Activated T-helper 2 cell treated with anti-CD3 and anti-CD28 coated beads, Interferon-gamma antibody, Interleukin-2, Interleukin-4, amounts not matched to agents 10 μg/mL and 5 μg/mL and 100 μg/mL, durations not matched to agents 14 hours and 24 hours and 36 hours (primary cell): ENCODE measurements at places on chromosomes 1 and 21. TPM values are rescaled to one million over a fixed set of nuclear protein-coding genes. Genes with fewer than 3 reads are reported as not detected.

DNA sequence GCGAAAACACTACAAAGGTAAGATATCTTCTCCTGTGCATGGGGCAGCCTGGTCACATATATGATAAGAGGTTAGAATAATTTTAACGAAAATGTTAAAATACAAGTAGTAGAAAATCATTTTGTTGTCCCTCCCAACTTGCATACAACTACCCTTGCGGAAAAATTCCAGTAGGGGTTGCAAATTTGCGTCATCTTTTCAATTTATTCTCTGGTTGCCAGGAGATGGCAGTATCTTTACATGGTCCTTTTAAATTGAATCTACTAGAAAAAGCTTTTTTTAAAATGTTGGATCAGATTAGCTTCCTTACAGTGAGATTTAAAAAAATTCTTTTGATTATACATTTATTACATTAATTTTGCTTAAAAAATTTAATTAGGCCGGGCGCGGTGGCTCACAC, 10.9 kb downstream of the S100PBP start:
- H3K4me3 ChIP-seq: no peak overlapping the region
- H3K36me3 ChIP-seq: peaks cover 78% of the 10 kb centered on the region
- no peak for DNase-seq

- H3K4me3 ChIP-seq: no peak overlapping the region
- no peaks in the 10 kb centered on the region for H3K4me1 ChIP-seq
- H3K27ac ChIP-seq: no peak overlapping the region
- no peak for DNase-seq
Measured at GRCh38 chr1:70948396-70949017, 99.1 kb downstream of the PTGER3 start.

DNA sequence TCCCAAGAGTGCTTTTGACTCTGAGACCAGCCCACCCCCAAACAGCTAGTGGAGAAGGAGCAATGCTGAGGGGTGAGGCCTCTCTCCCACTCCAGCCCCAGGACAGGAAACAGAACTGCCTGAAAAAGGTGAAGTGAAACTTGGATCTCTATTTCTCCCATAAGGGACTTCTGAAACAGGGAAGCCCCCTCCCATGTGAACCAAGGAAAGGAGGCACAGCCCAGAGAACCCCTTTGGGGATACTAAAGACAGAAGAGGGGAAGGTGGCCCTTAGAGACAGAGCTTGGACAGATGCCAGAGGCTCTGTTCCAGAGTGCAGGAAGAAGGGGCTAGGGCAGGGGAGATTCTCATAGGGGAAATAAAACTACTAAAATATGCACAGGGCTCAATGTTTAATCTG, 2.9 kb downstream of the TNFAIP8L2 start:
- H3K36me3 ChIP-seq: peaks cover 65% of the 10 kb centered on the region
- peaks cover 50% of the 10 kb centered on the region for H3K4me1 ChIP-seq
- DNase-seq: no peak
- H3K27me3 ChIP-seq: no peaks in the 10 kb centered on the region
- peak overlapping the region; percentile 82 for H3K27ac ChIP-seq
- peak overlapping the region; percentile 32 for H3K4me3 ChIP-seq

GRCh38 chr1:26212726-26213125, 21.3 kb upstream of the CEP85 start:
- H3K27me3 ChIP-seq: peaks cover 24% of the 10 kb centered on the region
- H3K27ac ChIP-seq: no peak overlapping the region
- H3K4me3 ChIP-seq: no peak overlapping the region
- no peaks in the 10 kb centered on the region for H3K4me1 ChIP-seq
- H3K36me3 ChIP-seq: no peaks in the 10 kb centered on the region
- no peak for DNase-seq

DNA sequence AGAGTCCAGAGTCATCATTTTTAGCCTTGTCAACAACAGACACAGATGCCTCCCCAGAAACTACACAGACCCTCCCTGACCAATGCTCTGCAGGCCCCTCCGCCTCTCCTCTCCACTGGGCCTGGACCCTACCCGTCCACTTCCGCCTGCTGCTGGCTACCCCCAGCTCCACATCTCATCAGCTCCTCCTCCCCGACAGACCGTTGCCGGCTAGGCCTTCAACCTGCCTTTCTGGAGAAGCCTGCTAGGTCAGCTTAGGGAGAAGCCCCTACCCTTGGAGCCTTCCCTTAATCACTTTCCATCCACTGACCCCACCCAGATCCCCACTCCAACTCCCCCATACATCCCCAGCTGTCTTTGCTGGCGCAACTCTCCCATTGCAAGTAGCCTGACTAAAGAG, 1.4 kb downstream of the TRIM17 start:
- peaks cover 21% of the 10 kb centered on the region for H3K27me3 ChIP-seq
- H3K4me3 ChIP-seq: peak overlapping the region; percentile 38
- peaks cover 7% of the 10 kb centered on the region for H3K36me3 ChIP-seq
- H3K4me1 ChIP-seq: peaks cover 11% of the 10 kb centered on the region

DNA sequence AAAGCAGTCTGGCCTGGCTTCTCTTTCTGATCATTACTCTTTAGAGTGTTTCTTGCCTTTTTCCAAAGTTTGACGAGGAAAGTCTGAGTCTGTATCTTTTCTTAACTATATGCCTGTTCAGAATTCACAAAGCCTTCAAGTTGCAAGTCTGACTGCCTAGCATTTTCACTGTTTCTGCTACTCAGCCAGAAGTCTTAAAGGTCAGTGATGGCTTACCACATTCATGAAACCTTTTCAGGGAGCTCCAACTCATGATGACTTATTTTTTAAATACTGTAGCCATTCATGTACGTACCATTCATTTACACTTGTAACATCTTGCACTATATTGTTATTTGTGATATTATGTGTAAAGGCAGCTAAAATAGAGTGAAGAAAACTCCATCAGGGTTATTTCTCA, 58.2 kb downstream of the TNFSF4 start:
- H3K36me3 ChIP-seq: no peaks in the 10 kb centered on the region
- peaks cover 12% of the 10 kb centered on the region for H3K27me3 ChIP-seq
- H3K4me1 ChIP-seq: peaks cover 11% of the 10 kb centered on the region
- H3K4me3 ChIP-seq: no peak overlapping the region

The TRIM67 gene
- total RNA-seq: not detected in 2 replicates

DNA sequence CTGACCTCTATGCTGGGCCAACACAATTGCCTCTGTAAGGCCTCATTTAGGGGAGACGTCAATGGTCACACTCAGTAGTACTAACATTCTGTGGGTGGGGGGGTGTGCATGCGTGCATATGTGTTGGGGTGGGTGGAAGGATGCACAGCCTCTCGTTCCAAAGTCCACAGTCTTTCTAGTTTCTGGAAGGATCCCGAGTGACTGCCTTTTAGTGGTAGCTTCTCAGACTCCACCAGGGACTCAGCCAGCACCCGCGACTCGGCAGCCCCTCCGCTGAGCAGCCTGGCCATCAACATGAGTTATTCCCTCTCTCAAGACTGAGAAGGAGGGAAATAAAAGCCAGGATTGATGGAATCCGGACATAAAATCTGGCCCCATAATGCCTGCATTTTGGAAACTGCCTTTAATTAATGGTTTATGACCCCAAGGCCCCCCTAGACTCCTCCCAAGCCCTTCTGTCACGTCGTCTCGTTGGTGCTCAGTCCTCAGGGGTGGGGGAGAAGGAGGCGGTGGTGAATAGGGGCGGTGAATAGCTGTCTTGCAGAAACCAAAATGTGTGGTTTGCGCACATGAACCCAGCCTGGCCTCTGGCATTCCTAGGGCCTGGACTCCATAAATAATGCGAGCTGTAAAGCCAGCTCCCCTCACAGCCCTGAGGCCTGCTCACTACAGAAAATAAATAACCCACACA, 65.1 kb upstream of the TMEM51 start:
- no peaks in the 10 kb centered on the region for H3K4me1 ChIP-seq
- no peaks in the 10 kb centered on the region for H3K36me3 ChIP-seq
- H3K27me3 ChIP-seq: peaks cover 4% of the 10 kb centered on the region
- no peak for DNase-seq
- H3K4me3 ChIP-seq: no peak overlapping the region
- H3K27ac ChIP-seq: no peak overlapping the region

DNA sequence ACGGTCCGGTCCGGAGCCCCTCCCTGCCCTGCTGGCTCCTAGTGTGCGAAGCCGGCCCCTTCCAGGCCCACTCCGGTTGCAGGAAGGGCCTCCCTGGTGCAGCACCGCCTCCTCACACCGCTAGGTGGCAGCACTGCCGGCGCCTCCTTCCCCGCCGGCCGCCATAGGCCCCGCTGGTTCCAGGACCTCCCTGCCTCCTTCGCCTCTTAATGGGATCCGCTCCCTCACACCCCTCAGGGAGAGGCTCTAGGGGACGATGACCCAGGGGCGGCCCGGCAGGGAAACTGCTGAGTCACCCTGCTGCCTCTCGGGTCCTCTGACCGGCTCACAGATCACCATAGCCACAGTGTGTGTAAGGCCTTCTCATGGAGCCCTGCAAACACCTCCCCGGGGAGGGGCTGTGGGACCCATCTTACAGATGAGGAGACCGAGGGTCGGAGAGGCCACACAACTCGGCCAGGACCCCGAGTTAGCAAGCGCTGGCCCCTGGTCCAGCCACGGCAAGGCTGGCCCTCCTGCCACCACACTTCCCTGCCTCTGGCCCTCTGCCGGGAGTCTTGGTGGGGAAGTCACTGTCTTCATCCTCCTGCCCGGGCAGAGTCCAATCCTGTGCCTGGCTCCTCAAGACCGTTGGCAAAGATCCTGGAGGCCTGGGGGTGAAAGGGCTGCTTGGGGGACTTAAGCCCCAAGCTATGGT, 1.6 kb upstream of the AJAP1 start:
- H3K27ac ChIP-seq: no peak overlapping the region
- DNase-seq: peak; percentile 44

GRCh38 chr1:227170361-227171166, 147.7 kb downstream of the CDC42BPA start:
- H3K4me3 ChIP-seq: no peak overlapping the region
- H3K27me3 ChIP-seq: peaks cover 6% of the 10 kb centered on the region
- no peaks in the 10 kb centered on the region for H3K36me3 ChIP-seq
- no peaks in the 10 kb centered on the region for H3K4me1 ChIP-seq
- DNase-seq: no peak
- H3K27ac ChIP-seq: no peak overlapping the region

DNA sequence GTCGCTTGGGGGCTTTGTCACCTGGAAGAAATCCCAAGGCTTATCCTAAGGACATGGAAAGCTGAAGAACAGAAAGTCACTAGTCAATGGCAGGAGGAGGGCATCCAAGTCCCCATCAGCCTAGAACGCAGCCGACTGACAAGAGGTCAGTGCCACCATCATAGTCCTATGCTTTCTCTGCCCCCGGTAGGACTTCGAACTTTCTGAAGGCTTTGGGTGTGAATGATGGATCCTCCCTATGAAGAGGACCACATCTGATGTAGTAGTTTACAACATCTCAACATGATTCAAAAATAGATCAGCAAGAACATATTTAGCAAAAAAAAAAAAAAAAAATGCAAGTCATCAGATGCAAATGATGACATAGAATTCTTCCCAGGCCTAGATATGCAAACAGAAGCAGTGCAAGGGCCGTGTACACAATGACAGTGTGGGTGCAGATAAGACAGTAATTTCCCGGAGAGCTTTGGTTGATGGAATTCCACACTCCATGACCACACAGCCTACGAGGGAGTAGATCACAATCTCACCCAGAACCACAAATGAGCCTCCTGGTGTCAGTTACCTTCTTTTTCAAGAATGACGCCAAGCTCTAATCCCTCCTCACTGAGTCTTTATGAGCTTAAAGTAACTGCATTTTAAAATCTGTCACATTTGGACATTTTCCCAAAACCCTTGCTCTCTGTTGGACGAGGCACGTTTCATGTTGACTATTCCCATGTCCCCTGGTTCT, 88.2 kb downstream of the PSMG1 start:
- no peak for DNase-seq
- H3K4me1 ChIP-seq: peaks cover 3% of the 10 kb centered on the region
- no peak overlapping the region for H3K27ac ChIP-seq
- no peak overlapping the region for H3K4me3 ChIP-seq

- H3K36me3 ChIP-seq: no peaks in the 10 kb centered on the region
- H3K27ac ChIP-seq: no peak overlapping the region
- peaks cover 38% of the 10 kb centered on the region for H3K4me1 ChIP-seq
- DNase-seq: no peak
Measured at GRCh38 chr1:183654706-183655105, 1.6 kb upstream of the APOBEC4 start.

The TSHB gene
- total RNA-seq: not detected in 2 replicates

The RAB25 gene
- total RNA-seq: 0.18 and 0.21 TPM in 2 replicates

DNA sequence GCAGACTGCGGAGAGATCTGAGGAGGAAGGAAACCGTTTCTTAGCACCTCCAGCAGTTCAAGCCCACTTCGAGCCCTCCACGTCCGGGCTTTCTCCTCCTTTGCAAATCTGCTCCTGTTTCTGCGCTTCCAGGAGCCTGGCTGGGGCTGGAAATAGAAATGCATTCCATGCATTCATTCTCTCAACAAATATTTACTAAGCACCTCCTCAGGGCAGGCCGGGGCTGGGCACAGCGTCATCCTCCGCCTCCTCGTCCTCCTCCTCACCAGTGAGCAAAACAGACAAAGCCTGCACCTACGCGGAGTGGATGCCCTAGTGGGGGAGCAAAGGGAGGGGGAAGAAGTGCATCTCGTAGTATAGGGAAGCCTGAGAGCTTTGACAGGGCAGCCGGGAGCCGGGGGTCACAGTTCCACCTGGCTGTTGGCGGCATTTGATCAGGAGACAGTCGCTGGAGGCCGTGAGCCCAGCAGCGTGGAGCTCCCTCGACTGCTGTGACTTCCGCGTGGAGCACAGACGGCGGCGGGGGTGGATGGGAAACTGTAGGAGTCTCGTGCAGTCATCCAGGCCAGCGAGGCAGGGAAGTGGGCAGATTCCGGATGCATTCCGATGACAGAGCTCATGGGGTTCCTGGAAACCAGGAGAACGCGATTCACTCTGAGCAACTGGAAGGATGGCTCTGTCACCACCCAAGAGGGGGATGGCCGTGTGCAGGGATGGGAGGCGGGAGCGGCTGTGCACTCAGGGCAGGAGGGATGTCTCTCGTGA, 93.5 kb downstream of the SIK1 start:
- peaks cover 2% of the 10 kb centered on the region for H3K27me3 ChIP-seq
- no peak overlapping the region for H3K4me3 ChIP-seq
- no peaks in the 10 kb centered on the region for H3K36me3 ChIP-seq
- no peaks in the 10 kb centered on the region for H3K4me1 ChIP-seq

GRCh38 chr1:51509773-51510172, 9.3 kb downstream of the EPS15 start:
- H3K4me3 ChIP-seq: no peak overlapping the region
- H3K36me3 ChIP-seq: peaks cover 21% of the 10 kb centered on the region
- peaks cover 38% of the 10 kb centered on the region for H3K4me1 ChIP-seq
- no peaks in the 10 kb centered on the region for H3K27me3 ChIP-seq
- no peak overlapping the region for H3K27ac ChIP-seq

GRCh38 chr1:197027359-197027758, 39.7 kb downstream of the F13B start:
- H3K4me3 ChIP-seq: no peak overlapping the region
- H3K27me3 ChIP-seq: no peaks in the 10 kb centered on the region
- H3K36me3 ChIP-seq: no peaks in the 10 kb centered on the region

DNA sequence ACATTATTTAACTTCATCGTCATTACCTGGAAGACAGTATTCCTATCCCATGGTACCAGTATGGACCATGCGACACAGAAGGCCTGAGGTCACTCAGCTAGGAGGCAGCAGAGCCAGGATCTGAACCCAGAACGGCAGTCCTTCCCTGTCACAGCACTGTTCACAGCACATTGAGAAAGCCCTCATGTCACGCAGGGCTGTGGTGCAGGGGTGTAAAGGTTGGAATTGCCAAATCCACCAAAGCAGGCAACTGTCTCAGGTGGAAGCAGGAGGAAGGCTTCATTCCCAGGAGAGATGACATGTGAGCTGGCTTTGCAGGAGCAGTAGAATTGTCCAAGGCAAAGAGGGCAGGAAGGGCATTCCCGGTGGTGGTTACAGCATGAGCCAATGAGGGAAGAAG, 9.9 kb upstream of the TTC22 start:
- H3K36me3 ChIP-seq: no peaks in the 10 kb centered on the region
- H3K27me3 ChIP-seq: no peaks in the 10 kb centered on the region
- DNase-seq: peak; percentile 2
- H3K27ac ChIP-seq: no peak overlapping the region
- peaks cover 12% of the 10 kb centered on the region for H3K4me1 ChIP-seq
- no peak overlapping the region for H3K4me3 ChIP-seq

The SYDE2 gene
- 1.9 and 2.1 TPM in 2 replicates for total RNA-seq
